ENCODE measurements at places on chromosomes 11 and 22.

- DNase-seq, result no peak
Observed at GRCh38 chr11:107183953-107184352, 165.7 kb upstream of the GUCY1A2 start.

DNA sequence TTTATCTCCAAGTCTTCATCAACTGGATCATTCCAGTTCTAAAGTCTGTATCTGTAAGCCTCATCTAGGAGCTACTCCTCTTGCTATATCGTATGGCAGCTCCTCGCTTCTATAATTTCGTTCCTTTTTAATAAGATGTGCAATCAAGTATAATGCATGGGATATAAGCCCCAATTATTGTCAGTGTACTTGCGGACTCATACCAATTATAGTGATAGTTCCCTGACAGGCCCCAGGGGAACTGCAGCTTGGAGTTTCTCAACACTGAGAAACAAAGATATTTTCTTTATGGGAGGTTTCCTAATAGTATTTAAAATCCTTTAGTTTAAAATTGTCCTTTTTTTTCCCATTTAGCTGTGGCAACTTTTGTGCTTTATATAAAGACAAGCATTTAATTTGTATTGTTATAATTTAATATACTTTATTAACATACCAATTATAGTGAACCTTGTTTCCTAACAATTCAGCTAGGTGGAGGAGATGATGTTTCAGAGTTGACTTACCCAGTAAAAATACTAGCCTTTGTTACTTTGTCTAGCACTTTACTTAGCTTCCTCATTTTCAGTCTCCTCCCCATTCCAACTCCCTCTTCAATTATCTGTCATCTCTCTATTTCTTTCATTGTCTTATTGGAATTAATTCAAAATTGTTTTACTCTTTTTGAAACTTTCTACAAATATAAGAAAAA lies 25.3 kb upstream of the DDX17 start:
- no peak for DNase-seq

DNA sequence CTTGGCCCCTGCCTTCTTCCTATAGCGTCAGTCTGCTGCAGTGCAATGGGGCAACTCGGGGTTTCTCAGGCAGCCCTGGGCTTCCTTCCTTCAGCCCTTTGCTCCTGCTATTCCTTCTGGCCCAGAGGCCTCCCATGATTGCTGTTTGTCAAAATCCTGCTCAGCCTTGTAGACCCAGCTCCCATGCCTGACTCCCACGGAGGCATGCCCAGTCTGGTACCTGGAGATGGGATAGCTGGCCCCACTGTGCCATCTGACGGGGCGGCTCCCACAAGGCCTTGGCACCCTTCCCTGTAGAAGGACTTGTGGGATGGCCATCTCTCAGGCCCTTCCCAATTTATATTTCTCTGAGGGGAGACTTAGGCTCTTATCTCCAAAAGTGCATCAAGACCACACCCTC lies 590 bp upstream of the CD6 start:
- DNase-seq, result no peak

- DNase-seq, result no peak
Observed at GRCh38 chr11:122478986-122479385, 176.5 kb upstream of the UBASH3B start.

- DNase-seq, result no peak
Observed at GRCh38 chr22:39721206-39722031, 150.9 kb downstream of the CACNA1I start.

DNA sequence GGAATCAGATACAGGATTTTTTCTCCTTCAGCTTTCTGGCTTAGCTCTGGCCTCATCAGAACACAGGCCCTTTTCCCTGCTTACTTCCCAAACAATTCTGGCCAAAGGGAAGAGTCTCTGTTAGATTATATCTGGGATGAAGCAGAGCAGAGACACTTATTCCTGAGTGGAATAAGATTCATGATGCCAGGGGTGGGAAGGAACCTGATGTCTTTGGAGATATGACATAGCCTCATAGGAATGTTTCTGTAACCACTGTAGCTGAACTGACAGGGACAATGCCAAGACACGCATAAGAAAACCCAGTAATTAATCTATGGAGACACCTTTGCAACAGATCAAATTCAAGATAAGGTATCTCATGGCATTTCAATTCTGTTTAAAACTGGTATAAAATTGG lies 177.1 kb upstream of the RAG2 start:
- no peak for DNase-seq

DNA sequence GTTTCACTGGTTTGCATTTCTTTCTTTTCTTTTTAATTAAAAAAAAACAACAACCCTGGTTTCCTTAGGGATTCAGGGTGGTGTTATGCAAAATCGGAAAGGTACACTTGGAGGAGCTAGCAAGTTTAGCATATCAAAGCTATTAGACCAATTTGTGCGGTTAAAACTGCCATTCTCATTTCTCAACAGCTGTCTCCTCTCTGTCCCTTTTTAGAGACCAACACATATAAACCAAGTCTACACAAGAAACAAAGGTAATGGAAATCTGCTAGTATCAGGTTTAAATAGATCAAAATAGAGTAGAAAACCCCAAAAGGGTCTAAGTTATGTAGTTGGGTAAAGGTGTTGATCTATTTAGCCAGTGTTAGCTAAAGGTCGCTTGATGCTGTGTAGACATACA lies 1.7 kb upstream of the SESN3 start:
- no peak for DNase-seq
